ENCODE measurements at places on chromosomes 4 and X.

GRCh38 chr4:26736621-26737020, 124.0 kb upstream of the STIM2 start:
- no peak for DNase-seq

DNA sequence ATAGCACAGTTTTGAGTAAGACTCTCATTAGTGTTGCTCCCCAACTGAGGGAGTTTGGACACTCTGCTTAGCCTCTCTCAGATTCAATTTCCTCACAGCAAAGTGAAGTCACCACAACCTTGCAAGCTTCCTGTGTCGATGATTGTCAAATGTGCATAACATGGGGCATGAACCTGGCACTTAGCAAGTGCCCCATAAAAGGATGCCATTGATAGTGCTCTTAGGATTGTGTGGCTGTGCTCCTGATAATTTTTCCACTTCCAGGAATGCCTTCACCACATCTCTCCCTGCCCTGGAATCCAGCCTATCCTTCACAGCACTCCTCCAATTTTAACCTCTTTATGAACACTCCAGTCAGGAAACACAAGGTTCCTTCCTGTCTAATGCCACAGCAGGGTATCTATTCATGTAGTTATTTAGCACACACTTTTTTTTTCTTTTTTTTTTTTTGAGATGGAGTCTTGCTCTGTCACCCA, 309.4 kb downstream of the PPP3CA start:
- no peak for DNase-seq

- no peak for DNase-seq
Measured at GRCh38 chr4:43242606-43243005, 350.1 kb downstream of the GRXCR1 start.

- DNase-seq: no peak
Measured at GRCh38 chr4:169079942-169080827, 70.1 kb upstream of the CBR4 start.

- DNase-seq: no peak
Measured at GRCh38 chr4:7764466-7764865, 175.2 kb downstream of the AFAP1 start.

DNA sequence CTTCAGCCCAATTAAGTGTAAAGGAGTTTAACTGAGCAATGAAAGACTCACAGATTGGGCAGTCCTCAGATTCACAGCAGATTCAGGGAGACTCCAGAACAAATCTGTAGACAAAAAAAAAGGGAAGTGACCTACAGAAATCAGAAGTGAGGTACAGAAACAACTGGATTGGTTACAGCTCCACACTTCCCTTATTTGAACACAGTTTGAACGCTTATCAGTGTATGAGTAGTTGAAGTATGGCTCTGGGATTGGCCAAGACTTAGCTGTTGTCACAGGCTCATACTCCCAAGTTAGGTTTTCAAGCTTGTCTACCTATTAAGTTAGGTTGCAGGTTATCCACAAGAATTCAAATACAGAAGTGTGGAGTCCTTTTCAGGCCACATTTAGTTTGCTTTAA, 112.4 kb upstream of the ELOVL6 start:
- no peak for DNase-seq

DNA sequence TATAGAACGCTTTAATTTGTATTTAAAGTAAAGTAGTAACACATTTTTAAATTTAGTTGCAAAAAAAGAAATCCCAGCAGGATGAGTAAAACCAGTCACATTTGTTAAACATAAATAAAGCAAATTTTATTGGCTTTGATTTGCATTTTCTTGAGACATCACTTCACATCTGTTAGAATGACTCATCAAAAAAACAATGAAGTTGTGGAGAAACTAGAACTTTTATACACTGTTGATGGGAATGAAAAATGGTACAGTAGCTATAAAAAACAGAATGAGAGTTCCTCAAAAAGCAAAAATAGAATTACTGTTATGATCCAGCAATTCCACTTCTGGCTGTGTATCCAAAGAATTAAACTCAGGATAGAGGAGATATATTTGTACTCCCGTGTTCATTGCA, 454.0 kb upstream of the KLHL4 start:
- no peak for DNase-seq

DNA sequence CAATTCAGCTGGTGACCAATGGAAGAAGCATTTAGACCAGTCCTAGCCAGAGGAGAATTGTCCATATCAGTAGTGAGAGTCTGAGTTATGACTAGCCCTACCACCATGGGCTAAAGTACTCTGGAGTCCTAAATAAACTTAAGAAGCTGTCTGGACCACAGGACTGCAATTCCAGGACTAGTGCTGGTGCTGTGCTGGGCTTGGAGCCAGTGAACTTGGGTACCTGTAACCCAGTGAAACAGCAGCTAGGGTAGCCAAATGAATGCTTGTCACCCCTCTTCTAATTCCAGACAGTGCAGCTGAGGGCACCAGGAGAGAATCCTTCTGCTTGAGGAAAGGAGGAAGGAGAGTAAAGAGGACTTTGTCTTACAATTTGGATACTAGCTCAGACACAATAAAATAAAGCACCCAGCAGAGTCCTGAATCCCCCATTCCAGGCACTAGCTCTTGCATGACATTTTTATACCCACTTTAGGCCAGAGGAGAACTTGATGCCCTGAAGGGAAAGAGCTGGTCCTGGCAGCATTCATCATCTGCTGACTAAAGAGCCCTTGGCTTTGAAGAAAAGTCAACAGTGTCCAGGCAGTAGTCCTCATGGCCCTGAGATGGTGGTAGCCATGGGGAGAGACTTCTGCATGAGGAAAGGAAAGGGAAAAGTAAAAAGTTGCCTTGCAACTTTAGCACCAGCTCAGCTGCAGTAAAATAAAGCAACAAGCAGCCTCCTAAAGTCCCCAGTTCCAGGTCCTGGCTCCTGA, 2675.7 kb downstream of the PCDH7 start:
- no peak for DNase-seq

DNA sequence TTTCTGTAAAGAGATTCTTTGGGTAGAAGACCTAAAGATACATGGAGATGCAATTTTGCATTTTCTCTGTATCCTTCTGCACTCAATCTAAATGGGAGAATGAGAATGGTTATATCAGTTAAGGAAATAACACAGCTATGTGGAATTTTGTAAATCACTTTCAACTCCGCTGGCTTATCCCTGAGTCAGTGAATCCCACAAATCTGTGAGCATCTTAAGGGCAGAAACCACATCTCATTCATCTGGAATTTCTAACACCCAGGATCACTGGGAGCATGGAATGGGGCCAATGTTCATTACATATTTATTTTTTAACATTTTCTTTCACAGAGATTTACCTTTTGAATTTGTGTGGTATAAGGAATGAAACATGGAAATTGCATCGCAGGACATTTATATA, 167.8 kb downstream of the CFAP47 start:
- no peak for DNase-seq

- DNase-seq: no peak
Measured at GRCh38 chr4:102403116-102403515, 57.8 kb upstream of the SLC39A8 start.

- DNase-seq: peak; percentile 11
Measured at GRCh38 chrX:71162981-71163380, 18.3 kb downstream of the NLGN3 start.

GRCh38 chr4:10240691-10241090, 124.1 kb upstream of the WDR1 start:
- DNase-seq: no peak

- peak; percentile 57 for DNase-seq
Measured at GRCh38 chr4:80806472-80806871, 224.0 kb upstream of the BMP3 start.

GRCh38 chrX:132257116-132257515, 37.9 kb upstream of the RAP2C start:
- DNase-seq: no peak

DNA sequence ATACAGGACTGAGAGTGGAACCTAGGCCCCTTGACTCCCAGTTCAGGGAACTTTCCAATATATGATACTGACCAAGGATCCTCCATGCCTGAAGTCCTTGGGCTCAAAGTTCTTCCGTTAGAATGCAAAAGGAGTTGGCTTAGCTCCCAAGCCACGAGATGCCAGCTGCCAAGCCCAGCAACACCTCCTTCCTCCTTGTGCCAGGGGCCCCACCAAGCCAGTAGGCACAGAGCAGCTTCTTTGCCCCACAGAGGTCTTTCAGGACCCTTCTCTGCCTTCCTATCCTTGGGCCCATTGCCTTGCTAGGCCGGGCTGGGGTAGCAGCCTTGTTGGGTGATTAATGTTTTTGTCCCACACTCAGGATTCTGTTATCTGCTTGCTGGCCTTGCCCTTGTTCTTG, 105.6 kb downstream of the EFNB1 start:
- DNase-seq: no peak

- peak; percentile 2 for DNase-seq
Measured at GRCh38 chrX:38304010-38304409, 23.3 kb downstream of the RPGR start.

GRCh38 chrX:58025979-58026378, 115.7 kb upstream of the ZXDA start:
- DNase-seq: peak; percentile 0

DNA sequence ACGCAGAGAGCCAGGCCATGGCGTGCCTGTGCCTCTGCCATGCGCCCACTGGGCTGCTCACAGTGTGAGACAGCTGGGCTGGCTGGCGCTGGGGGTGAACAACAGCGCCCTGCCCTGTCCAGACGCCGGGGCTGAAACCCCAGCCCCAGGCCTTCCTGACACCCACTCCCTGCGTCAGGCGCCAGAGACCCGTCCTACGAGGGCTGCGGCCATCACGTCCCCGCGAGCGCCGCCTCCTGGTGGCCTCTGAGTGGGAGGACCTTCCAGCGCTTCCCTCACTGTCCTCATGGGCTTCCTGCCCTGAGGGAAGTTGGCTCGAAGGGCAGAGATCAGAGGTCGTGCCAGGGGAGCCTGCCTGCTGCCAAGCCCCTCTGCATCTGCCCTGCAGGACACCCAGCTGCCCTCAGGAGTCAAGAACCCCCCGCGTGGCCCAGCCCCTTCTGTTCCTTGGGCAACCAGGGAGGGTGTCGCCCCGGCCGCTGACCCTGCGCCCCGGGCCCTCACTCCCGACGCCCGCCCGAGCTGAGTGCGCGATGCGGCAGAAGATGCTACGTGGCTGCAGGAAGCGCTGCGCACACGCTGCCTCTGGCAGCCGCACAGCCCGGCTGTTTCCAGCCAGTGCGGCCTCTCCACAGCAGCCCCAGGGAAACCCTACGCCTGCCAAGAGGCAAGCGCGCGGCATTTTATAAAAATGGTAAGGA, 16.2 kb downstream of the NELFA start:
- DNase-seq: no peak

DNA sequence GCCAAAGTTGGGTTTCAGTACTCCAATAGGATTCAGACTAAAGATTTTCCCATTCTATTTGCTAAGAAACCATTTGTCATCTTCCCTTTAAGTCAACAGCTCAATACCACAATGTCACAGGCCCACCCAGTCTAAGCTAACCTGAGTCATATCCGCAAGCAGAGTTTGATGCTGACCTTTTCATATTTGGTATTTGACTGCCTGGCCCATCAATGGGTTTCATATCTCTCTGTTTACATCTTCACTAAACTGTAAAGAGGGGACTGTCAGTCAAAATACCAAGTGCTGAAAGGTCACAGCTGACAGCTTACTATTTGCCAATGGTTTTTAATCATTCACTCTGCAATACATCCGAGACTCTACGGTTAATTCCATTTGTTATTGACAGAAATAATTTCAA, 707.5 kb upstream of the ACTRT1 start:
- DNase-seq: no peak

GRCh38 chr4:16582526-16582925, 315.9 kb downstream of the LDB2 start:
- peak; percentile 11 for DNase-seq

- peak; percentile 69 for DNase-seq
Measured at GRCh38 chr4:31086756-31087330, 366.7 kb downstream of the PCDH7 start.

DNA sequence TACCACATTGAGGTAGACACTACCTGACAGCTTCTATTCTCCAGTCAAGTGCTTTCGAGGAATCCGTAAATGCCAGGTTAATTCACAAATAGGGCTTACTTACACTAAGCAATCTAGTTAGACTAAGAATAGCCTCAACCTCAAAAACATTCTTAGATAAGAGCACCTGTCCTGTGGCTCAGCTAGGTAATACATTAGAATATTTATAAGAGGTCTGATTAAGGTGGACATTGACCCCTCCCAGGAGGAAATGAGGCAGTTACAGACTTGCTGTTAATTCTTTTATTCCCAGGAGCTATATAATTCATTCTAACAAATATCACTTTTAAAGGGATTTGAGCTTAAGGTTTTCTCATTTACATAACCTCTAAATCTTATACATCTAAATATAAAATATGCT, 758.1 kb downstream of the GRID2 start:
- DNase-seq: peak; percentile 32

DNA sequence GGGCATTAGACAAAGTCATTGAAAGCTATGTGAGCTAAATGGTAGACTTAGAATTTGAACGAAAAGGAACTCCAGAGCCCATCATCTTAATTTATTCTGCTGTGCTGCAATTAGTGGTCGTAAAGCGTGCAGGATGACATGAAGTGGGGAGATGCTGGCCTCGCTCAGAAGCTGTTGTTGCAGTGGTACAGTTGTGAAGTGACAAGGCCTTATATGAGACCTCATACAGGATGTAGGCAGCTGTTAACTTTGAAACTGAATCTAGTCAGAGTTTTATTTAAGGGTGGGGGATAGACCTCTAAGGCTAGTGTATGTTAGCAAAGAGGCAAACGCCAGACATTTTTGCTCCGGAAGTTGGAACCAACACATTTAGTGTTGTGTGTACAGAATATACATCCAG, 13.4 kb downstream of the KLF3 start:
- no peak for DNase-seq

DNA sequence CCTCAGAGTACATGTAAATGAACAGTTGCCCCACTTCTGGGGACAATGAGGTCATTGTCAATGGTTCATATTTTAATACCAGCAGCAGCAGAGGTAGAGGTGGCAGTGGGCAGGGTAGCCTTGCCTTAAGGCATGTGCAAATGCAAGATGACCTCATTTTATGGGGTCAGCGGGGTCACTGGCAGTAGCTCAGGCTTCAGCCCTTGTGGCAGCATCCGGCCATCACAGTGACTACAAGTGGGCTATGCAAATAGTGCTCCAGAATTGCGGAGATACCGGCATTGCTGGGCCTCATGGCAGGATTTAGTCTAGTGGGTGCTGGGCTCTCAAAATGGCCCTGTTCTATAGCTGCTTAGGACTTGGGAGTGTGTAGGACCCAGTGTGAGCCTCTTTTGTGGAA, 144.7 kb downstream of the FAM47A start:
- no peak for DNase-seq

- DNase-seq: no peak
Measured at GRCh38 chr4:15333692-15334633, 93.9 kb upstream of the C1QTNF7 start.

DNA sequence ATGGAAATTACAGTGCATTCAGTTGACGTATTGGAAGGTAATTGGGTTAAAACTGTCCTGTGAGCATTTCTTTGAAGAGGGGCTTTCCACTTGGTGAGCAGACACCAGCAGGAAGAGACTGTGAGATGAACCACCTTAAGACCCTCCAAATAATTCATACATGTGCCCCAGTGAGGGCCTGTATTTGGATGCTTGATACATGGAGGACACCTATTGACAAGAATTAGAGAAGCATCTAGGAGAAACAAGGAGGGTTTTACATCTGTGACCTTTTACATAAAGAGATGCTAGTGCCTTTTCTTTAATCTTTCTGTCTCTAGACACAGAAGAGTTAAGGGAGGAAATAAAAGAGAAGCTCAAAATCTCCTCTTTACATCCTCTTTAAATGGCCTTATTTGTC, 1115.3 kb upstream of the IGFBP7 start:
- DNase-seq: peak; percentile 1

Data from NCI-H69 (cell line).